ENCODE measurements at places on chromosomes 11 and 22.
A peak's percentile ranks its signal among the peaks of the same experiment; 100 is the strongest.

DNA sequence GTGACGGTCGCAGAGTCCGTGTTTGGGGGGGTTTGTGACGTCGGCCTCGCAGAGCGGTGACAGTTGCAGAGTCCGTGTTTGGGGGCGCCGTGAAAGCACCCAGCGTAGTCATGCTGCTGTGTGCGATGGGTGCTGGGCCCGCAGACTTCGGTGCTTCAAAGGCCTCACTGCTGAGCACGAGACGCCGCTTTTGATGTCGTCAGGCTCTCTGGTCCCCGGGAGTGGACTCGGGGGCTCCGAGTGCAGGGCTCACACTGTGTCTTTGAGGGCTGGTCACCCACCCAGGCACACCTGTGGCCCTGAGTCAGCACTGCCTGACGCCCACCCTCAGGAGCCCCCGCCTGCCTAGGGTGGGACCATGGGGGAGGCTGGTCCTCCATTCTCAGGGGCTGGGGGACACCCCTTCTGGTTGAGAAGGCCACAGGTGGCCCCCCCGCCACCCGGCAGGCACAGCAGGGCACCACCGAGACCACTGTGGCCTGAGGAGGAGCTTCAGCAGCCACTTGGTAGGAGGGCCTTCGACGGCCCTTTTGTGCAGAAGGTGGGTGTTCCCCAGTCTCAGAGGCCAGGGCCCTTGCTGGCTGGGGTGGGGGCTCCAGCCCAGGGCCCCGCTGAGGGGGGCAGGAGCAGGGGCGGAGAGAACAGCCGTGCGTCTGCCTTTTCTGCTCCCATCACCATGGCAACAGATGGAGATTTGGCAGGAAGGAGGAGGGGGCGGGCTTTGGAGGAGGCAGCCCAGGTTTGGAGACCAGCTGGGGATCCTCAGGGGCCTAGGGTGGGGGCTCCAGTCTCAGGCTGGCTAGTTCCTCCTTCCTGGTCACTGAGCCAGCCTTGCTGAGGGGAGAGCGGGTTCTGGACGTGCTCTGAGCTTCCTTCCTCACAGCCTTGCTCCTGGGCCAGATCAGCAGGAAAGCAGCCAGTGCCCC, 20.9 kb downstream of the BRSK2 start:
- DNase-seq = no peak

- no peak for DNase-seq
Observed at GRCh38 chr11:35631891-35632290, 13.6 kb downstream of the FJX1 start.

- DNase-seq = no peak
Observed at GRCh38 chr11:12865863-12866595, 143.1 kb upstream of the RASSF10 start.

GRCh38 chr22:24290459-24290858, 19.8 kb downstream of the SPECC1L start:
- no peak for DNase-seq

DNA sequence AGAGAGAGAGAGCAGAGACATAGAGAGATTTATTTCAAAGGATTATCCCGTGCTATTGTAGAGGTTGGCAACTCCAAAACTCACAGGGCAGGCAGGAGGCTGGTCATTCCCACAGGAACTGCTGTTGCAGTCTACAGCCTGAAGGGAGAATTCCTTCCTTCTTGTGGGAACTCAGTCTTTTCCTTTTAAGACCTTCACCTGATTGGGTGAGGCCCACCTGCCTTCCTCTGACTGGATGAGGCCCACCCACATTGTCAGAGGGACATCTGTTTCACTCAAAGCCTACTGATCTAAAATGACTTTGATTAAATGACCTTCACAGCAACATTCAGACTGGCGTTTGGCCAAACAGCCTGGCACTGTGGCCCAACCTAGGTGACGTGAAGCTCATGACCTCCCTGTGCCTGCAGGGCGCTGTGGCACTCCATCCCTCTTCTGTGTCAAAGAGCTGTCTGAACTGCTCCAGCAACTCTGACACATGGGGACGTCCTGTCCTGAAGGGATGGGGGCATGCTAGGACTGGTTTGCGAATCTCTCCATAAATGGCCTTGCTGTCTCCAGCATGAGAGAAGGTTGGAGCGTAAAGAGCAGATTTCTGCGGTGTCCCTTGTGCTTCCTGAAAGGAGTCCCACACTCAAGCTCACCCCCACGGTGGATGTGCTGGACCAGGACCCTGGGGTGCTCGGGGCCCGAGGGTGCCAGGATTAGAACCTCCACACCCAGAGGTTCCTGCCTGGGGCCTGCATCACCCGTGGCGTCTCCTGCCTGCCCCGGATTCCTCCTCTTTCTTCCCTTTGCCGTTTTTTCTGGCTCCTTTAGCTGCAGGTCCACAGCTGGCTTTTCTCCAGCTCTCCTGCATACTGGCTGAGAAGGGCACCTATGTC, 20.7 kb downstream of the KRTAP5-5 start:
- DNase-seq = no peak

GRCh38 chr22:33835265-33835664, 85.0 kb downstream of the LARGE1 start:
- no peak for DNase-seq

GRCh38 chr22:33109514-33110430, 51.6 kb upstream of the SYN3 start:
- DNase-seq = no peak

- no peak for DNase-seq
Observed at GRCh38 chr11:47536915-47537314, 16.0 kb downstream of the CELF1 start.

- peak; percentile 39 for DNase-seq
Observed at GRCh38 chr11:116879800-116880625, 42.6 kb upstream of the APOA1 start.

GRCh38 chr11:7909585-7910285, 21.3 kb downstream of the OR10A6 start:
- DNase-seq = no peak

DNA sequence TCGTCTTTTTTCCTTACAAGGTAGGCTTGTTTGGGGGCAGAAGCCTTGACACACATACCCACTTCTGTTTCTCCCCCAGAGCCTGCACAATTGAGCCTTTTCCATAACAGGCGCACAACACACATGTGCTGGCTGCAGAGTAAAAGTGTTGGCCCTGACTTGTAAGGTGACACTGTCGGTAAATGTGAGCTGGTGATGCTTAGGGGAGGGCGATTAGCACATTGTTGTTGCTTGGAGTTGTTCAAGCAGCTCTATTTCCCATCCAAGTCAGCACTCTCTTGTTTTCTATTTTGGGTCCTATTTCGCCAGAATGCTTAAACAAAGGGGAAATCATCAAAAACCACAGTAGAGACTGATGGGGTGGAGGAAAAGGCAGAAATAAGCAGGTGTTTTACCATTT, 51.9 kb upstream of the PTPRJ start:
- DNase-seq = no peak

DNA sequence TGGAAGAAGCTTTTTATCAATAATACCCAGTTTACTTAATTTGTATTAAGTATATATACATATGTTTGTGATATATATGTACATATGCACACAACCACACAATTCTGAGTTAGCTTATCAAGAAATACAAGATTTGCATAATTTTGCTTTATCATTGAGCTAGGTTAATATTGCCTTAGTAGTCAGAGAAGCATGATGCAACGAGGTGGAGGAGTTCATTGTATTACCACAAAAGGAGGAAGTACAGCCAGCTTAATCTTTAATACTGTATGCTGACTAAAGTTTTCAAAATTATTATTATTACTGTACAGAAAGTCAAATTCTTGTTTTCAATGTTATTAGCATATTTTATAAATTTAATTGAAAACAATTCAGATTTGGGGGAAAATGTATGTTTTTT, 278.4 kb upstream of the PDGFD start:
- DNase-seq = no peak

DNA sequence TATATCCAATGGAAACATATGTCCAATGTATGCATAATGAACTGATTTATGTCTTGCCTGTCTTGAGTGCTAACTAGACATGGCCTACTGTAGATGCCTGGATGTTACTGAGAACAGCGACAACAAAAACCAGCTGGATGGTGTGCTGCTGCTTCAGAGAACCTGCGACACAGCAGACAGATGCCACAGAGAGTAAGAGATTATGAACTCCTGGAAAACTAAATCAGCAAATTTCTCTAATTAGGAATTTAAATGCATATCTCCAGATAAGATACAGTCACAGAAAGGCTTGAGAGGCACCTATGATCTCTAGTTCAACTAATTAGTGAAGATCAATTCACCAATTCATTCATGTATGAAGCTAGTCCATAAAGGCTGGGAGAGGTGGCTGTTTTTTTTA, 1508.0 kb upstream of the TENM4 start:
- DNase-seq = no peak

DNA sequence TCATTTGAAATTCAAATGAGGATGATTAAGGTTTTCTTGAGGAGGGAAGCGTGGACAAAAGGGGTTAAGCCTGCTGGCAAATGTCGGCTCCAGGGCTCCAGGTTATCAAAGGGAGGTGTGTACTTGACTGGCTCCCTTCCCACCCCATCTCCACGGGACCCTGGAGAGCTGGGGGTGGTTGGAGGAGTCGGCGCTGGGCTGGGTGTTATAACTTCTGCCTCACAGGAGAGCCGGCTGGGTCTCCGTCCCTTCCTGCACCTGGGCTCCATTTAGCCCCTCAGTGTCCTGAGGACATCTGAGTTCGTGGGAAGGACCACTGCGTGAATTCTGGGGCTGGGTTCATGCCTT, 15.6 kb downstream of the POU2F3 start:
- no peak for DNase-seq

- DNase-seq = no peak
Observed at GRCh38 chr11:34340653-34341052, 17.2 kb downstream of the ABTB2 start.

DNA sequence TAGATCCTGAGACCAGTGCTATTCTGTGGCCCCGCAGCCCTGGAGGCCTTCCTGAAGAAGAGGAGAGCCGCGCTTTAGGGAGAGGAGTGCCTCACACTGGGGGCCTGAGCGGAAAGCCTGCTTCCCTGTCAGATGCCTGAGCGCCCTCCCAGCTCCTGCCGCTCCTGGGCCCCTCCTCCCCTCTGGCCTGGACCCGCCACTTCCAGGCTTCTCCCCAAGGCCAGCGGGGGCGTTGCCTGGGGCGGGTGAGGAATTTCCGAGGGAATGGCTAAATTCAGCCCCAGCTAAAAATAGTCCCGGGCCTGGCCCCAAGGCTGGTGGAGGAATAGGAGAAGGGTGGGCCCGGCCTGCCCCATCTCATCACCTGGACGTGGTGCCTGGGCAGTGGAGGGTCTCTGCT, 15.4 kb downstream of the ARHGEF17 start:
- no peak for DNase-seq

DNA sequence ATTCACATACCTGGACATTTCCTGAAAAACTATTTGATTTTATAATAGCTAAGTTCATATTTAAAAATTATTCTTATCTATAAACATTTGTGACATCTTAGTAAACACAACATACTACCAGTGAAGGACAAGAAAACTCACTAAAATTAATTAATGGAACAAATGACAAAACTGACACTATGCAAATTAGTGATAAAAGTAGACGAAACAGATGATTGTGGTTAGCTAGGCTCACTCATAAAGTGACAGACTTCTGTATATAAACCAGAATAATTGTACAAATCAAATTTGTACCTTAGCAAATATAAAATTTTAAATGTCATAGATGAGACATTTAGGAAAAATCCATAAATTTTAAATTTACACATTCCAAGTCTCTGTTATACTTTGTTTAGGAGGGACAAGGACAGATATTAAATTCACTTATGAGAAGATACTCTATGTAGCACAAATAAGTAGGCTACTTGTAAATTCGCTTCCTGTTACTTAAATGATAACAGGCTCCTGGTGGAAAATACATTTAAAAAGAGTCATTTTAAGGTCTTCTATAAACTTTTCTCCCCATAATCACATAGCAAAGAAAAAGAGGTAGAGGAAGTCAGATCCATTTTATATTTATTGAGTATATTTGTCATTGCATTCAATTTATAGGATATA, 81.2 kb downstream of the KIF18A start:
- DNase-seq = no peak

DNA sequence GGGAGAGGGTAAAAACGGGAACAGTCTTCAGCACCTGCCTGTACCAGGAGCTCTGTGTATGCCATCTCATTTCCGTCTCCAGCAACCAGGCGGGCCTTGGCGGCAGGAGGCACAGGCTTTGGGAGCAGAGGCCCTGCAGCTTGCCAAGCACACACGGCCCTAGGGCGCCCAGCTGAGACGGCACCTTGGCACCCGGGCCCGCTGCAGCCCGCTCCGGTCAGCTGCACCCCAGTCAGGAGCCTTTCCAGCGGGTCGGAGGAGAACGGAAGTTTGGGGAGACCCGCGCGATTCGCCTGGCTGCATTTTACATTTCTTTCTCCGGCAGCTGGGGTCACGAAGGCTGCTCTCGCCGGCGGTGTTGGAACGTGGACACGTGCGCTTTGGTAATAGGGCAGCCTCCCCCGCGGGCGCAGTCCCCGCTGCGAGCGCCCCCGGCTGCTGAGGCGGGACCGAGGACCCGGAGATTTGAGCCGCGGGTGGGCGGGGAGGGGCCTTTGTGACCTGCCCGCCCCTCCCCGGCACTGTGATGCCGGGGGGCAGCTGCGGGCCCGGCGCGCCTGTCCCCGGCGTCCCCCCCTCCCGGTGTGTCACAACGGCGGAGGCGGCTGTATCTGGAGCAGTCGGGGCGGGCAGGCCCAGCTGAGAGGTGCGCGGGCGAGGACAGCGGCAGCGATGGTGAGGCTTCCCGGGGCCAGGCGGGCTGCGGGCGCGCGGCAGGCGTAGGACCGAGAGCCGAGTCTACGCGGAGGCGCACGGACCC, at the start of gene TUBA8:
Gene TUBA8, plus strand, starts transcription at position 616 of the 760 bp plus-strand sequence. Its CDS starts 57 bp downstream, at position 673.
- DNase-seq = no peak

- DNase-seq = no peak
Observed at GRCh38 chr11:3199537-3200295, 18.9 kb downstream of the MRGPRG start.

DNA sequence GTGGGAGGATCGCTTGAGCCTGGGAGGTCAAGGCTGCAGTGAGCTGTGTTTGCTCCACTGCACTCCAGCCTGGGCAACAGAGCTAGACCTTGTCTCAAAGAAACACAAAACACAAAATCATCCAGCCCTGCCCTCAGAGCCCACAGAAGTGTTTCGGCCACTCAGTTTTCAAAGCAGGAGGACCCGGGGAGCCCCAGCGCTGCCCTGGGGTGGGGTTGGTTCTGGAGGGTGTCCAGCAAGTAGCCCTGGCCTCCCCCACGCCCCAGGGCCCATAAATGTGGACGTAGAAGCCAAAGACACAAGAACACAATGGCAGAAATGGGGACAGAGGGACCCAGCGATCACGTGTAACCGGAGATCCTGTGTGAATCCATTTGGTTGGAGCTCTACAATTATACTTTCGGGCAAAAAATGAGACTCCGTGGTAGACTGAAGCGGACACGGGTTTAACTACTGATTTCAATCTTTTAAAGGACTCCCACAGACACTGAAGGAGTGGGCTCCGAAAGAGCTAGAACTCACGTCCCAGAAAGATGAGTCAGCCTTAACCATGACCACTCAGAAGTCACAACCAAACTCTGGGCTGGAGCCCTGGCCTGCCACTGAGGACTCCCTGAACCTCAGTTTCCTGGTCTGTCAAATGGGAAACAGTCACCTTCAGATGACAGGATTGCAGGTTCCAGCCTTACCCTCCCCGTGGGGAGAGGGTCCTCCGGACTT, 9.0 kb upstream of the CYTH4 start:
- no peak for DNase-seq

GRCh38 chr11:22341588-22341931, 3.4 kb downstream of the SLC17A6 start:
- no peak for DNase-seq

GRCh38 chr11:106656646-106657045, 361.6 kb downstream of the GUCY1A2 start:
- DNase-seq = no peak

GRCh38 chr11:10778217-10778970, 27.3 kb downstream of the CTR9 start:
- DNase-seq = no peak

Data from HS-5 (cell line).